HFF-Myc (cell line): ENCODE measurements at places on chromosomes 16 and 17.

- DNase-seq, result no peak
Observed at GRCh38 chr16:84610376-84610775, 7.5 kb downstream of the COTL1 start.

GRCh38 chr17:72890711-72891110, 201.8 kb downstream of the SLC39A11 start:
- no peak for DNase-seq

DNA sequence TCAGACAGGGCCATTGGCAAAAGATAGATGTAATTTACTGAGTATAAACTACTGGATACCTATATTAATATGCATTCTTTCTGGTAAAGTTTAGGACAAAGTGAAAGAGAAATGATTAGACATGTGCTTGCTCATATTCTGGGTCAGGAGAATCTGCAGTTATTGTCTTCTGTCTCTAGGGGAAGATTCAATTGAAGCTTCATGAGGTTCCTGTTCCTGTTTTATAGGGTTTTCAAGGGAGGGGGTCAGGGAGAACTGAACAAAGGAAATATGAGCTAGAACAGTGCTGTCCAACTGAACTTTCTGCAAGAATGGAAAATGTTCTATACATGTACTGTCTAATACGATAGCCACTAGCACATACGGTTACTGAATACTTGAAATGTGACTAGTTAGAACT, 59.3 kb upstream of the CORO6 start:
- DNase-seq, result no peak

DNA sequence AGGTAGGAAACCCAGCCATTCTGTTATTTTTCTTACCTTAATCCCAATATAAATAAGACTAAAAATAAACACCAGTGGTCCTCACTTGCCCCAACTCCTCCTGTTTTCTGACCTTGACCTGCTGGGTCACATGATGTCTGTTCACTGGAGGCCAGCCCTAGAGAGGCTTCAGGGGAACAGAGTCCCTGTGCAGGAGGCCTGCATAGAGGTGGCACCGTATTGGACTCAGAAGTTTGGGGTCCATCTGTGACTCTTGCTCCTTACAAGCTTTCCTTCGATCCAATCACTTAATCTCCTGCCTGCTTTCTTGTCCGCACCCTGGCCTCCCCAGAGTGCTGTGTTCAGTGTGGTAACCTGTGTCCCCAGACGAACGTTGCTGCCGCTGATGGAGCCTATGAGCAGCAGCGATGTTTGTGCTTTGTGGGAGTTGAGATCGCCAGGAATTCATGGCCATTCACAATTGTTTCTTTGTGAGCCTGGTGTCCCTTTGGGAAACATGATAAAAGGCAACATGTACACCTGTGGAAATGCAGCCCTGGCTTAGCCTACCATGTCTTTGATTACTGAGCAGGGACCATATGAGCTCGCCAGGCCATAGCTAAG, 4.7 kb downstream of the IGSF6 start:
- DNase-seq, result no peak

DNA sequence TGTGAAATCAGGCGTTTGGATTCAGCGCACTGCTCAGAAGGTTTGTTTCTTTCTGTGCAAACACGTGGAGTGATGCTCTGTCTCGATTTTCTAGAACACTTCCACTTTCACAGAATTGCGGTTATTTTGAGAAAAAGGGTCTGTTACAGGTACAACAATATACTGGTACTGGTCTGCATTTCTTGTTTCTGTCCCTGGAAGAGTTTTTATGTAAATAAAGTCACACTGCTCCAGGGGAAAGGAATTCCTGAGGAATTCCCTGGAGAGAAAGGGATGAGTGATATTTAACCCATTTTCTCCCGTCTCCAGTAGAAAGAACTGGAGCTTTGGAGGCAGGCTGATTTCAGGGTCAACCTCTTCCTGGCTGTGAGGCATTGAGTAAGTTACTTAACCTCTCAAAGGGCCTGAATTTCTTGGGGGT, 16.2 kb upstream of the RMI2 start:
- no peak for DNase-seq
